EH (cell line): ENCODE measurements at places on chromosomes 5 and 9.

- peak; percentile 62 for DNase-seq
Observed at GRCh38 chr5:80963966-80964481, 3.9 kb downstream of the RASGRF2 start.

GRCh38 chr9:100914266-100914665 is 114.3 kb upstream of the PLPPR1 start:
- DNase-seq = no peak

- no peak for DNase-seq
Observed at GRCh38 chr5:39905356-39905755, 480.6 kb upstream of the DAB2 start.

DNA sequence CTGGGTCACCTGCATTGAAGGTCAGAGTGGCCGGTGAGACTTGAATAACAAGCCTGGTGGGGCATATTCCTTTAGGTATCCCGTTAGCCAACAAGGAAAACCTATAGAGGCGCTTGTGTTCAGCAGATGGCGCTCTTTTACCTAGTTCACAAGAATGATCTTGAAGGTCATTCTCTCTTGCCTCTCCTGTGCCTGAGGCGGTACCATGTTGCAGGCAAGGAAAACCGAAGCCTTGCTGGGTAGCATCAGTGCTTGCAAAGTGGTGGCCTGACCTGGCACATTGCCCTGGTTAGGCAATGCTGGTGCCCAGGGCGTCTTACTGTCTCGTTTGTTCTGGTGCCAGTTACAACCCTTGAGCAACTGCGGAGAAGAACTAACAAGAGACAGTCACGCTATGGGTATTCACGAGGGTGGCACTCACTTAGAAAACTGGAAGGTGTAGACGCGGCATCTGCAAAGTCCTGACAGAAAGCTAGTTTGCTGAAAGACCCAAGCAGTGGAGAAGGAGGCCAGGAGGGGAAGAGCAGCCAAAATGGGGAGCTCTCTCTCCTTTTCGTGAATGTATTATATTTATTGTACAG is 56.7 kb downstream of the AOPEP start:
- DNase-seq = peak; percentile 95

GRCh38 chr5:180689775-180690174 is 40.4 kb upstream of the FLT4 start:
- no peak for DNase-seq

DNA sequence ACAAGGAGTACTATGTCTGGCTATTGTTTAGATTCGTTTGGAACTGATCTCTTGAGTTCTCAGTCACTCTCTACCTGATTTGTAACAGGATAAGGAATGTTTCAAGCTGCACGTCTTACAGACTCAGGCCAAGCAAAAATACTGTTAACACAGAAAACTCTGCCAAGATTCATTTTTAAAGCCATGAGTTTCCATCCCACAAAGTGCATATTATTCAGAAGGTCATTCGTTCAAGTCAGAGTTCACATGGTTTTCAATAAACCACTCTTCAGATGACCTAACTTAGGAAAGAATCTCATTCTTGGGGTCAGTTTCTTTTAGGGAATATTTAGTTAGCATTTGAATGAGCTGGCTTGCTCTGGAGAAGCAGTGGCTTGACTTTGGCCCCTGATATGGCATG is 49.3 kb downstream of the F2R start:
- peak; percentile 90 for DNase-seq

DNA sequence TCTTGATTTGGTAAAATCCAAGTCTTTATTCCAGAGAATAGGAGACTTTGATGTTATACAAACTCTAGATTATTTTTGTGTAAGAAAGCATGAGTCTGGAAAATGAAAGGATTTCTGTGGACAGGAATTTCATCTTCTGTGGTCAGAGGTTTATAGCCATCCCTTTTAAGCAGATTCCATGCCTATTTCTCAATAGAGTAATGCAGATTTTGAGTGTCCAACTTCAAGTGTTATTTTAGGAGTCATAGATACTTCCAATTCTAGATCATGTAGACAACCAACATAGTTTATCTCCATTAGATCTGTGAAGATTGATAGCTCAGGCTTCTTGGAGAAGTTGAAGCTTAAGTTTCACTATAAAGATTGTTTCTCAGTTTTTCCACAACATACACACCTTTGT is 379.7 kb downstream of the PSAT1 start:
- peak; percentile 93 for DNase-seq

DNA sequence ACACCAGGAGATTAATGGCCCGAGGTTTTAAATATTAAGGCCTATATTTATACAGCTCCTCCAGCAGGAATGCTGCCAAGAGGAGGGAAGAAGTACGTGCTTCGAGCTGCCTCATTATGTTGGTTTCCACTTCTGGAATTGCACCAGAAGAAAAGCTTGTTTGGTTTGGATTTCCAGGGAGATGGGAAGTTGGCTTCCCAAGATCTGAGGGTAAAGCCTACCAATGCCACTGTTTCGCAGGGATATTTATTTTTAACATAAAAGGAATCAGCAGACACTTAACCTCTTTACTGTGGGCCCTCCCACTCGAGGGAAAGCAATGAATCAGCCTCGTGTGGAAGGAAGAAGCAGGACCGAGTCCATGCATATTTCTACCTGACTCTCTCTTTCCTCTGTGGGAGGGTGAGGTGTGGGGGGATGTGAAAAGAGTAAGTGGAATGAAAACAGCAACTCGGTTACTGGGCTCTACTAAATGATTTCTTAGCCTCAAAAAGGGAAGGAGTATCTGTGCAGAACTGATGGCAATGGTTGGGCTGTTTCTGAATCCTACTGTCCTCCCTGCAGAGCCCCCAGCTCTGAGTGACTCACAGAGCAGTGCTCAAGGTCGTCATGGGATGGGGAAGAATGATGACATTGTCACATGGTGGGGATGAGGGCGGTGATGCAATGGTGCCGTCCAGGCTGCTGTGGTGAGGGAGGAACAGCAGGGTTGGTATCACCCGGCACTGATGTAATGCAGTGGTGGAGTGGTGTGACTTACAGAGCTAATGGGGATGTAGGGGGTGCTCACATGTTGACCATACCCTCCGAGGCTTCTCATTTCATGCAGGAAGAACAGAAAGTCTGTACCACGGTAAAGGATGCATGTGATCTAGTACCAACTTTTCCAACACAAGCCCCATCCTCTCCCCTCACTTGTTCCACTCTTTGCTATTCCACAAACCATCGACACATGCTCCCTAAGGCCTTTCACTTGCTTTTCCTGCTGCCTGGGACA is 215.0 kb upstream of the PANK3 start:
- DNase-seq = peak; percentile 69

GRCh38 chr5:88377705-88378656 is 109.3 kb upstream of the TMEM161B start:
- DNase-seq = no peak

DNA sequence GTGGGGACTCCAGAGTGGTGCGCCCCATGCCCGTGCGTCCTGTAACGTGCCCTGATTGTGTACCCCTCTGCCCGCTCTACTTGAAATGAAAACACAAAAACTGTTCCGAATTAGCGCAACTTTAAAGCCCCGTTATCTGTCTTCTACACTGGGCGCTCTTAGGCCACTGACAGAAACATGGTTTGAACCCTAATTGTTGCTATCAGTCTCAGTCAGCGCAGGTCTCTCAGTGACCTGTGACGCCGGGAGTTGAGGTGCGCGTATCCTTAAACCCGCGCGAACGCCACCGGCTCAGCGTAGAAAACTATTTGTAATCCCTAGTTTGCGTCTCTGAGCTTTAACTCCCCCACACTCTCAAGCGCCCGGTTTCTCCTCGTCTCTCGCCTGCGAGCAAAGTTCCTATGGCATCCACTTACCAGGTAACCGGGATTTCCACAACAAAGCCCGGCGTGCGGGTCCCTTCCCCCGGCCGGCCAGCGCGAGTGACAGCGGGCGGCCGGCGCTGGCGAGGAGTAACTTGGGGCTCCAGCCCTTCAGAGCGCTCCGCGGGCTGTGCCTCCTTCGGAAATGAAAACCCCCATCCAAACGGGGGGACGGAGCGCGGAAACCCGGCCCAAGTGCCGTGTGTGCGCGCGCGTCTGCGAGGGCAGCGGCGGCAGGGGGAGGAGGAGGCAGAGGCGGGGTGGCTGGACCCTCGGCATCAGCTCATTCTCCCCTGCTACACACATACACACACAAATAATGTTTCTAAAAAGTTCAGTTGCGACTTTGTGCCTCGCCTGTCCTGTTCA is 668 bp downstream of the GLIS3 start:
- peak; percentile 64 for DNase-seq

DNA sequence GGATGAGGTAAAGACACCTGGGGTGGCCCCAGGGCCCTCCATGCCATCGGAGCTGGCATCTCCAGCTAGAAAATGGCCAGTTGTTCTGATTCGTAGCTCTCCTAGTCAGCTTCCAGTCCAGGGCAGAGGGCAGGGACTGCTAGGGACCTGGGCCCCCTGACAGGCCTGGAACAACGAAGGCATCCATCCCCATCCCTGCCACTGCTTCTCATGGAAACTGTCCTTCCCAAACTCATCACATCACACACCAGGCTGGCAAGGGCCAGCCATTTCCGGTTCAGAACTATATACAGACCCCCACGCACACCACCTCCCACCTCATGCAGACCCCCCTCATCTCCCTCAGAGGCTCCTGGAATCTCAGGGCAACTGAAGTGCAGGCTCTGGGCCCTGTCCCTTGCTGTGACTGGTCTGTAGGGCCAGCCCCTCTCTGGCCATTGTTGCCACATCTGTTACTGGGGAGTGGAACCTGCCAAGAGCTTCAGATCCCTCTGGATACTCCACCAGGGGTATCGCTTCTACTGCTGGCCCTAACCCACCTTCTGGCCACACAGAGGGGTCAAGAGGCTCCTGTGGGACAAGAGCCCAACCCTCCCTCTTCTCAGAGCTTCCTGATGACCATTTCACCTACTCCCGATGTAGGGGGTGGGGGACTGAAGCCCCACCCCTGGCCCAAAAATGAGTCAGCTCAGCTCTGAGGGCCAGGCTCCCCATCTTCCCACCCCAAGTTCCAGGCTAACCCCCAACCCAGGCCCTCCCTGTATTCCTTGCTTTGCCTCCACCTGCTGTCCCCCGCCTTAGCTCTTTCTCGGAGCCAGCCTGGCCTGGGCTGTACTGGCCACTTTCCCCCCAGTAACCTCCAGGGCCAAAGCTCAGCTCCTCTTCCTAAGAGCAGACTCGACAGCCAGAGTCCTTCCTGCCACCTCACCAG is 1.2 kb upstream of the MZB1 start:
- DNase-seq = no peak

- no peak for DNase-seq
Observed at GRCh38 chr5:147371290-147371689, 136.5 kb downstream of the STK32A start.

GRCh38 chr5:177334155-177334551 is 17.3 kb downstream of the LMAN2 start:
- no peak for DNase-seq
